ENCODE measurements at places on chromosomes 11 and 22.

GRCh38 chr11:119844808-119845207, 115.8 kb upstream of the NECTIN1 start:
- no peak for DNase-seq

DNA sequence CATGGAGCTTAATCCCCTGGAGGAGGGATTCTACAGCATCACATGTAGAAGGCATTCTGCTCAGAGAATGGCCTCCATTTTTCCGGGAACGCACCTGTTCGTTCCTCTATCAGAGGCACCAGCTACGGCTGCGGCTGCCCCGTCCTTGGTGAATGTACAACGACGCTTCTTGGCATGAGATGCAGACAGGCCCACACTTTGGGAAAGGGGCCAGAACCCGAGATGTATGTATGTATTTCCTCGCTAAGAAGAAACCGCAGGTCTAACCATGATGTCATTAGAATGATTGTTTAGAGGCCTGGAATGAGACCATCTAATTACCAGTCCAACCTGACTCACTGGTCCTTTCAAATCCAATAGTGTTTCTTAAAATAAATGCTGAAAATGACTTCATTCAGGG, 1293.4 kb downstream of the TBC1D22A start:
- no peak for DNase-seq

DNA sequence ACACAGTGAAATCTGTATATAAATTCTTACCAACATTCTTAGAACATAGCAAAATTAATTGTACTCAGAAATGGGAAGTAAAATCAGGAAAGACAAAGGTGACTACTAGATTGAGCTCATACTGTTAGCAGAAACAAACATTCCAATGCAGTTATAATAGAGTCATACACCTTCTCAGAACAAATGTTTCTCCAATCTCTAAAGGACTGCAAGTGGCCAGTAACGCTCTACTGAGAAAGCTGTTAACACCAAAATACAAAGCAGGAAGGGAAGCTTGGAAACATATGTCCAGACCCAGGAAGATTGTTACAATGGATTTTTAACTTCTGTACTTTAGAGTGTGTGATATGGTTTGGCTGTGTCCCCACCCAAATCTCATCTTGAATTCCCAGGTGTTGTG, 341.5 kb downstream of the LARGE1 start:
- DNase-seq: no peak

DNA sequence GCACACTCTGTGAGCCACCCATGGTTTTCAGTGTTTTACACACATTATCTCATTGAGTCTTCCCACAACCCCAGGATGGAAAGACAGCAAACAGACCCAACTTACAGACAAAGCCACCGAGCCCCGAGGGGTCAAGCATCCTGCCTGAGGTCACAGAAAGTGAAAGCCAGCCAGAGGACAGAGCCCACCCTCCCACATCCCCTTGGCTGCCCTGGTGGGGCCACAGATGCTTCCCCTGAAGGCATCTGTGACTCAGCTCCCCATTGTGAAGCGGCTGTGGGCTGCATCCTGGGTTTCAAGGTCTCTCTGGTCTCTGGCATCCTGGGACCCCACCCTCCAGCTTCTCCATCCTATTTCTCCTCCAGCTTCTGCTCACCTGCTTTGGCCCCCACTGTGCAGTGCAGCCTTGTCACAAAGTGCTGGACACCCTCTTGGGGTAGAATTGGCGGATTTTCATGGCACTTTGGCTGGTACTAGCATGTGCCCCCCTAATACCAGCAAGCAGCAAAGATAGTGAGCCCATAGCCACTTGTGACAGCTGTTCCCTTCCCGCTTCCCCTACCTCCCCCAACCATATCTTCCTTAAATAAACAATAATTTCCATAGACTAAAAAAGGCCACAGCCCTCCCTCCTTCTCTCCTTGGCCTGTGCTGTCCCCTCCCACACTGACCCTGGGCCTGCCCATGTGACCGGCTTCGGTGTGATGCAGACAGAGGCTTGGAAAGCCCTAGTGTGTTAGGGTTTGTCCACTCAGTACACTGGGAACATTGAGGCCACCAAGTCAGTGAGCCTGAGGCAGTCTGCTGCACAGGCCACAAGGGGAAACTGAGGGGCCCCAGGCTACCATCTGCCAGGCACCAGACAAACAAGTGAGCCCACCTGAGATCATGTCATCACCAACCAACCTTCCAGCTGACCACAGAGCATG, 53.9 kb upstream of the SHISAL1 start:
- no peak for DNase-seq

DNA sequence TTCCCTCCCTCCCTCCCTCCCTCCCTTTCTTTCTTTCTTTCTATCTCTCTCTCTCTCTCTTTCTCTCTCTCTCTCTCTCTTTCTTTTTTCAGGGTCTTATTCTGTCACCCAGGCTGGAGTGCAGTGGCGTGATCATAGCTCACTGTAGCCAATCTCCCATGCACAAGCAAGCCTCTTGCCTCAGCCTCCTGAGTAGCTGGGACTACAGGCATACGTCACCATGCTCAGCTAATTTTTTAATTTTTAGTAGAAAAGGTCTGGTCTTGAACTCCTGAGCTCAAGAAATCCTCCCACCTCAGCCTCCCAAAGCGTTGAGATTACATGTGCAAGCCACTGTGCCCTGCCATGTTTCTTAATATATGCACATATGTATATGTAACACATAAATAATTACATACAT, 19.0 kb downstream of the TSKU start:
- DNase-seq: no peak

- no peak for DNase-seq
Observed at GRCh38 chr11:101049813-101050212, 79.8 kb downstream of the PGR start.

DNA sequence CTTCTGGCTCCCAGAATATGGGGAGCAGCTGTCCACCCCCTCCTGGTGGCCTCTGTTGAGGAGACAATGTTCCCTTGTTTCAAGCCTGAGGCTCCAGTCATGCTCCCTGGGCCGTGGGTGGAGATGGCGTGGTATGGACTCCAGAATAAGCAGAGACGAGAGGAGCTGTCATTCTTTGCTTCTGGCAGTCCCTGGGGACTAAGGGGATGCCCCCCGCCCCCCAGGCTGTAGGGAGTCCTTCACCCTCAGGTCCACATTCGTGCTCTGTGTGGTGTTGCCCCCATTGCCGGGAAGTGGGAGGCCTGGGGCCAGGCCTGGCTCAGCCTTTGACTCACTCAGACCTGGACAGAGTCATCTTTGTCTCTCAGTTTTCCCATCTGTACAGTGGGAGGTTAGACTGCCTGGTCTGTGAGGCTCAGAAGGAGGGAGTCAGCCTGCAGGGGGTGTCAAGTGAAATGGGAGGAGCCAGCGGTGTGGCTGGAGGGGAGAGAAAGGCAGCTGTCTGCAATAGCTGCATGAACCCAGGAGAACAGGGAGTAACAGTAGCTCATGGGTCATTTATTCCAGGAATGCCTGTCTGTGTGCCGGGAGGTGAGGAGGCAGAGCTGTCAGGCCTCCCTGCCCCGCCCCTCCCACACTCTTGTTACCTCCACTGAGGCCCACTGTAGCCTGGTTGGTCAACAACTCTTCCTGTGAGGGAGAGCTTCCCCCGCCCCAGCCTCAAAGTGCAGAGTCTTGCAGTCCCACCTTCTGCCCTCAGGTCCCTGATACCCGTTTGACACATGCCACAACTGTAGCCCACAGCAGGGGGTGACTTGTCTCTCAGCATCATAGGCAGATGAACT, 6.3 kb downstream of the ARHGEF17 start:
- no peak for DNase-seq

GRCh38 chr11:118914987-118915386, 10.7 kb downstream of the BCL9L start:
- no peak for DNase-seq

DNA sequence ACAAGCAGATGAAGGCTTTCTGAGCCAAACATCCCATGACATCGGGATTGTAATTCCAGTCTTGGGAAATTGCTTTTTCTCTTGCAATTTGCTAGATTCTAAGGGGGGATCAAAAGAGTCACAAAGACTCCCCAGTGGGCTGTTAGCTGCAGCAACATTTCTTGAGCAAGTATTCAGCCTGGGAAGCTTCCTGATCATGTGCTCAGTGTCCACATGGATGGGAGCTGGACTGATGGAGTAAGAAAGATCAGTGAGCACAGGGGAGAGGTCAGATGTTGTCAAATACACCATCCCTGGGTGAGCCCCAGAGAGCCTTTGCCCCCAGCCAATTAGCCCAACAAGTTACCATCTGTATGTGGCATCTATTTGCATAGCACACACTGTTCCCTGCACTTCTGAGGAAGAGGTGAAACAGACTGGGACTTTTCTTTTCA, 10.2 kb upstream of the GRK3 start:
- no peak for DNase-seq

DNA sequence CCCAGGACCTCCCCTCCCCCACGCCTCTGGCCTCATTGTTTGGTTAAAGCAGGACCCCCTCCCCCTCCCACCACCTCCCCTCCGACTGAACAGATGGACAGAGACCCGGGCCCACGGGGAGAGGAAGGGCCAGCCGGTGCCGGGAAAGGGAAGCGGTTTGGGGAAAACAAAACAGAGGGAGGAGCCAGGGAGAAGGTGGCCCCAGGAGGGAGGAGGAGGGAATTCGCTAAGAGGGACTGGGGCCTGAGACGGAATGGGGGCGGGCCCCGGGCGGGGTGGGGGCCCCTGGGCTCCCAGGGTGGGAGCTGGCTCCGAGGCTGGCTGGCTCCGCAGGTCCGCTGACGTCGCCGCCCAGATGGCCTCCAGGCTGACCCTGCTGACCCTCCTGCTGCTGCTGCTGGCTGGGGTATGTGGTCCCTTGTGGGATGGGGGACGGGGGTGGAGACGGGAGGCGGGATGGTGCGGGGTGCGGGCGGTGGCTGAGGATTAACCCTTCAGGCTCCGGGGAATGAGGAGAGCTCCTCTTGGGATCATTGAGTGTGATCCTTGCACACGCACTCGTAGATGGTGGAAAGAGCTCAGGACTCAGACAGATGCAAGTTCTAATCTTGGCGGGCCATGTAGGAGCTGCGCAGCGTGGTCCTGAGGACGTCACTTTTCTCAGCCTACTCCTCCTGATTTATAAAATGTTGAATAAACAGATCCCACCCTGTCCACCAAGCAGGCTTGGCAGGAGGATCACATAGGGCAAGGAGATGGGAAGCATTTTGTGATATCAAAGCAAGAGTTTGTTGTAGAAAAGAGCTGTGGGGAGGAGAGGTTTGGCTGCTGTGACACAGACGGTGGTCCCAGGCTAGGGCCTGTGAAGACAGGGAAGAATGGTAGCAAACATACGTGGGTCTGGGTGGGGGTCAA, 688 bp downstream of the SERPING1 start:
- DNase-seq: no peak

GRCh38 chr22:21106000-21106399, 60.3 kb downstream of the LRRC74B start:
- DNase-seq: no peak

GRCh38 chr22:44396021-44396726, 83.4 kb upstream of the SHISAL1 start:
- no peak for DNase-seq

- no peak for DNase-seq
Observed at GRCh38 chr11:20050048-20050447, 110.2 kb downstream of the DBX1 start.

GRCh38 chr11:28969832-28970231, 861.6 kb downstream of the METTL15 start:
- DNase-seq: no peak

DNA sequence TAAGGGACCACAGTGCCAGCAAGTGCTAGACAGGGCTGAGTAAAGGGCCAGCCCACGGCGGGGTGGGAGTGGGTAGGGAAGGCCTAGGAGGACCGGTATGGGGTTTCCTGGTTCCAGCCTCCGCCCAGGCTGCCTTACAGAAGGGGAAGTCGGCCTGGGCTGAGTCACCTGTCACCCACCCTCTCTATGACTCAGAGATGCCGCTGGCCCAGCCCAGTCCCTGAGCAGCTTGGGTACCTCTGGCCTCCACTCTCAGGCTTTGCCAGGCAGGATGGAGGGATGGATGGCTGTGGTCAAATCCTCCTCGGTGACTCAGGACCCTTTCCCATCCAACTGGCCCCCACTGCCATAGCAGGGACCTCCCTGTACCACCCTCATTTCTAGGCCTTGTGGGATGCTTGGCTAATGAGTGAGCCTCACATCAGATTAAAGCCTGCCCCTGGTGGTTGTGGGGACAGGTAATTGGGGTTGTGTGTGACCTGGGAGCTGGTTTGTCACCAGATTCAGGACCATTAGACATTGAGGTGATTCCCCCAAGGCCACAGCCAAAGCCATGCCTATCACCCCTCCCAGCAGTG, 13.9 kb downstream of the SLC35E4 start:
- DNase-seq: no peak

DNA sequence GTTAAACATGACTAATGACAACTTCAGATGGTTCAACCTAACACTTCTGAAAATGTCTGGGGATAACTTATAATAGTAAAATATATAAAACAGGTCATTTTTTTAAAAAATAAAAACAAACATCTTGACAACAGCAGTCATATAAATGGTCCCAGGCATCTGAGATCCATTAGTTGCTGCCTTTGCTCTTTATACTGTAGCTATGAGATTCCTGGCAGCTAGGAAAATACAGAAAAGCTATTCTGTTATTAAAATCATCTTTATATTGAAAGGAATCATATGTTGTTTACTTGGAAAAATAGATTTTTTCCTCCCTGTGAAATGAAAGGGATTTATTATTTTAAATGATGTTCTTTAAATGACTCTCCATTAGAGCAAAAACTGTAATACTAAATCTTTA, 55.7 kb upstream of the DEUP1 start:
- DNase-seq: no peak

GRCh38 chr22:48838846-48839730, 988.6 kb downstream of the BRD1 start:
- DNase-seq: no peak

DNA sequence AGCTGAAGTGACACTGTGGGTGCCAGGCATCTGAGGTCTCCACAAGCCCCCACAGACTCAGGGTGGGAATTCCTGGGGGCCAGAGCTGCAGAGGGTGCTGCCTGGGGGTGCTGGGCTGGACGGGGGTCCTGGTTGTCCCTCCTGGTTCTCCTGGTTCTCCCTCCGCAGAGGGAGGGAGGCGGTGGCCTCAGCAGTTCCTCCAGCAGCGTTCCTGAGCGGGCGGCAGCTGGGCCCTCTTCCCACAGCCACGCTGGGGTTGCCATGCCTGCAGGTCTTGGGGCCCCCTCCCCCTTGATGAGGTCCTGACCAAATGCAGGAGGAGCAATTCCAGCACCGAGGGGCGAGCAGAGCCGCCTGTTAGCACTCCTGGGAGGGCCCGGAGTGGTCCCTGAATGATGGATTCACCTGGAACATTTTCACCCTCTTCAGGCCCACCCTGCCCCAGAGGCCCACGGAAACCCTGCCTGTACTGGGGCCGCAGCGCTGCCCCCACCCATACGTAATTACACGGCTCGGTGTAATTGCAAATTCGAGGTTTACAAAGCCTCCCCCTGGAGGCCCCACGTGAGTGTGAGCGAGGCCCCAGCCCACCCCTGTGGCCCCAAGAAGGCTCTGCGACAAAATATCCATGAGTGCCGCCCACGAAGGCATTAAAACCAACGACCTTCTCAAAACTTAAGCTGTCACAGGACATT, 635 bp downstream of the C11orf21 start:
- no peak for DNase-seq

GRCh38 chr11:56948991-56949515, 39.7 kb upstream of the OR5AK2 start:
- no peak for DNase-seq

- no peak for DNase-seq
Observed at GRCh38 chr11:65474864-65475263, 24.0 kb upstream of the MALAT1 start.

GRCh38 chr22:29722151-29722550, 2.3 kb downstream of the CABP7 start:
- no peak for DNase-seq

- no peak for DNase-seq
Observed at GRCh38 chr22:36759481-36760159, 16.3 kb downstream of the IFT27 start.

GRCh38 chr11:112778877-112779266, 182.3 kb upstream of the NCAM1 start:
- DNase-seq: no peak
